ENCODE measurements at places on chromosomes 7 and 10. TPM values are rescaled to one million over a fixed set of nuclear protein-coding genes. Genes with fewer than 3 reads are reported as not detected.
A peak's percentile ranks its signal among the peaks of the same experiment; 100 is the strongest.

The NKX2-3 gene
- not detected for polyA plus RNA-seq

The ELN gene
- polyA plus RNA-seq = not detected

The MYO3A gene
- polyA plus RNA-seq = 0.79 TPM

The C7orf33 gene
- not detected for polyA plus RNA-seq

The ACTR3C gene
- polyA plus RNA-seq = 7.6 TPM

The ADCYAP1R1 gene
- not detected for polyA plus RNA-seq

The NET1 gene
- polyA plus RNA-seq = 4.1 TPM

The ARMH3 gene
- 56.9 TPM for polyA plus RNA-seq

DNA sequence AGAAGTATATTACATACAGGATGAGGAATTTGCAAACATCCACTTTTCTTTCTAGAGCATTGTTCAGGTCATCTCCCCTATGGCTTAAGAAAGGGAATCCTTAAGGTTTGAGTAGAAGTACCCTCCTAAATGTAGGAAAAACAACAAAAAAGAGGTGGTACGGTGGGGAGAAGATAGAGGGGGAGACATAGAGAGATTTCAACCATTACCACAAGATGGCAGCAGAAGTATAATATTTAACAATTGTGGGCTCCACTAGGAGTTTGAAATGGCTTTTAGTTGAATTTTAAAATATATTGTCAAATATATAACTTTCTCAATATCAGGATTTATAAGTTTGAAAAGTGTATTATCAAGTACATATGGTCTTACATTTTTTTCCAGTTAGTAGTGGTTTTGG, 72.7 kb upstream of the PRKG1 start:
- no peak overlapping the region for H3K27ac ChIP-seq
- H3K27me3 ChIP-seq = peaks cover 15% of the 10 kb centered on the region
- no peak overlapping the region for H3K4me3 ChIP-seq
- no peak for DNase-seq
- no peaks in the 10 kb centered on the region for H3K36me3 ChIP-seq

GRCh38 chr10:110221721-110222261, 14.4 kb downstream of the MXI1 start:
- DNase-seq = peak; percentile 53
- no peaks in the 10 kb centered on the region for H3K27me3 ChIP-seq
- H3K36me3 ChIP-seq = no peaks in the 10 kb centered on the region

GRCh38 chr10:97434055-97434454, 8.1 kb downstream of the PGAM1 start:
- H3K27ac ChIP-seq = no peak overlapping the region
- H3K36me3 ChIP-seq = no peaks in the 10 kb centered on the region
- H3K27me3 ChIP-seq = no peaks in the 10 kb centered on the region
- H3K4me1 ChIP-seq = peaks cover 2% of the 10 kb centered on the region

DNA sequence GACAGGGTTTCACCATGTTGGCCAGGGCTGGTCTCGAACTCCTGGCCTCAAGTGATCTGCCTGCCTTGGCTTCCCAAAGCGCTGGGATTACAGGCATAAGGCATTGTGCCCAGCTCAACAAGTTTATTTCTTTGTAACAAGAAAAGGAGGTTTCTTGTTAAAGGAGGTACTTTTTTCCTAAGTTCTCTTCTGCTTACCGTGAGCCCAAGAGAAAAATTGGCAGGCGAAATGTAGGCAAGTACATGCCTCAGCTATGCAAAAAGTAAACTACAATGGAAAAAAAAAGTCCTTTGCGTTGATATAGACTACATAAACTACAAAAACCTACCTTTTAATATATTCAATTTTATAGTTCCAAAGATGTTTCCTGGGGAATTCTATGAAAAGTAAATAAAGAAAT, 122.6 kb downstream of the DKK1 start:
- peaks cover 5% of the 10 kb centered on the region for H3K4me1 ChIP-seq
- H3K36me3 ChIP-seq = no peaks in the 10 kb centered on the region
- no peak overlapping the region for H3K27ac ChIP-seq
- H3K27me3 ChIP-seq = no peaks in the 10 kb centered on the region
- DNase-seq = no peak

GRCh38 chr7:24963218-24963617, 16.8 kb downstream of the OSBPL3 start:
- no peaks in the 10 kb centered on the region for H3K36me3 ChIP-seq
- peak; percentile 77 for DNase-seq
- H3K27ac ChIP-seq = peak overlapping the region; percentile 92
- H3K27me3 ChIP-seq = no peaks in the 10 kb centered on the region
- peaks cover 61% of the 10 kb centered on the region for H3K4me1 ChIP-seq
- H3K4me3 ChIP-seq = peak overlapping the region; percentile 17

DNA sequence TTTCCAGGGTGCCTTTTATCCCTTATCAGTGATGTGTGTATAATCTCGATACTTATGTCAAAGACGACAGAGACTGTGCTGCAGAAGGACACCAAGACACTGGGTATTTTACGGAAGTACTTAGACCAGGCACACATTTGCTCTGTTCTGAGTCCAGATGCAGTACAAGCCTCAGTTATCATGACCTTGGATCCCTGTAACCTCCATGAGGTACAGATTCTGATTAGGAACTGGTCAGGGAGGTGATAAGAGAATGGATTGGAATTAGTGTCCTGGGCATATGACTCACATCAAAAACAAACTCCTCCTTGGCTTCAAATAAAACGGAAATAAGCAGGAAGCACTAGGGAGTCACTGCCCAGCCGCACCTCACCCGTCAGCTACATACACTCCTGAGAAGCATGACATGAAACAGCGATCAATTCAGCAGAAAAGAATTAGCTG, 146.5 kb downstream of the SFMBT2 start:
- no peak for DNase-seq
- H3K27ac ChIP-seq = no peak overlapping the region
- H3K36me3 ChIP-seq = no peaks in the 10 kb centered on the region
- H3K27me3 ChIP-seq = no peaks in the 10 kb centered on the region

- peaks cover 32% of the 10 kb centered on the region for H3K36me3 ChIP-seq
- no peaks in the 10 kb centered on the region for H3K27me3 ChIP-seq
- DNase-seq = no peak
- peaks cover 15% of the 10 kb centered on the region for H3K4me1 ChIP-seq
Observed at GRCh38 chr10:45386657-45387056, 12.6 kb downstream of the ALOX5 start.

DNA sequence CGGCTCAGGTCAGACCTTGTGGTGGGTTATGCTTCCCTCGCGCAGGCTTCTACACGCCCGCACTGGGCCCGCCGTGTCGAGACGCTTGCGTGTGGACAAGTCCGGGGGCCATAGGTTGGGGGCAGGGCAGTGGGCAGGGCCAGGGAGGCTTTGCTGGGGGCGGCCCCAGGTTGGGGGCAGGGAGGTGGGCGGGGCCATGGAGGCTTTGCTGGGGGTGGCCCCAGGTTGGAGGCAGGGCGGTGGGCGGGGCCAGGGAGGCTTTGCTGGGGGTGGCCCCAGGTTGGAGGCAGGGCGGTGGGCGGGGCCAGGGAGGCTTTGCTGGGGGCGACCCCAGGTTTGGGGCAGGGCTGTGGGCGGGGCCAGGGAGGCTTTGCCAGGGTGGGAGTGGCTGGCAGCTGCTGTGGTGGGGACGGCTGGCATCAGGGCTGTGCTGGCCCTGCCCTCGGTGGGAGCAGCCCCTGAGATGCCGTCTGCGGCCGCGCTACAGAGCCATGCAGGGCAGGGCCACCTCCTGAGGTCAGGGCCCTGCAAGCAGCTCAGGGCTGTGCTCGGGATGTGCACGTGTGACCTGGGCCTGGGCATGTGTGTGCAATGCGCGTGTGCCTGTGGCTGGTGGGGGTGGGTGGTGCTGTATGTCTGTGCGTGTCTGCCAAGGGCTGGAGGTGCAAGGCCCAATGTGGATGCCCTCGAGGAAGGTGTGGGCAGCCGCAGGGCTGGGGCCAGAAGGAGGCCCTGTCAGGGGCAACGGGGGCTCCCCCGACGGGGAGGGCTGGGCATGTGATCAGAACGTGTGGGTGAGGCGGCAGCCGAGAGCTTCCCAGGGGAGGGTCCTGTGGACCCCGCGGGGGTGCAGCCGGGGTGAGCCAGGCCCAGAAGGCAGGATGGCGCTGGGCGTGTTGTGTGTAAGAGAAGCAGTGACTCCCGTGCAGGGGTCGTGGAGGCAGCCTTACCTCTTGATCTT, 72.5 kb upstream of the NKX6-2 start:
- peaks cover 37% of the 10 kb centered on the region for H3K27me3 ChIP-seq
- H3K4me1 ChIP-seq = peaks cover 7% of the 10 kb centered on the region
- H3K36me3 ChIP-seq = peaks cover 18% of the 10 kb centered on the region
- H3K4me3 ChIP-seq = no peak overlapping the region
- H3K27ac ChIP-seq = no peak overlapping the region

- no peak for DNase-seq
- no peak overlapping the region for H3K27ac ChIP-seq
- H3K4me3 ChIP-seq = no peak overlapping the region
- H3K27me3 ChIP-seq = peaks cover 13% of the 10 kb centered on the region
Observed at GRCh38 chr7:37823557-37823956, 24.8 kb upstream of the NME8 start.

GRCh38 chr7:121178869-121179497, 149.8 kb upstream of the WNT16 start:
- peak overlapping the region; percentile 95 for H3K27ac ChIP-seq
- no peak for DNase-seq
- no peaks in the 10 kb centered on the region for H3K27me3 ChIP-seq
- peaks cover 15% of the 10 kb centered on the region for H3K36me3 ChIP-seq

- H3K4me3 ChIP-seq = no peak overlapping the region
- peaks cover 70% of the 10 kb centered on the region for H3K27me3 ChIP-seq
- H3K27ac ChIP-seq = no peak overlapping the region
Observed at GRCh38 chr10:112986544-112987190, 36.6 kb downstream of the TCF7L2 start.

- no peaks in the 10 kb centered on the region for H3K36me3 ChIP-seq
- no peak overlapping the region for H3K4me3 ChIP-seq
- no peak for DNase-seq
- no peak overlapping the region for H3K27ac ChIP-seq
- H3K4me1 ChIP-seq = no peaks in the 10 kb centered on the region
- H3K27me3 ChIP-seq = no peaks in the 10 kb centered on the region
Observed at GRCh38 chr10:43372765-43373361, 1.4 kb downstream of the FXYD4 start.

DNA sequence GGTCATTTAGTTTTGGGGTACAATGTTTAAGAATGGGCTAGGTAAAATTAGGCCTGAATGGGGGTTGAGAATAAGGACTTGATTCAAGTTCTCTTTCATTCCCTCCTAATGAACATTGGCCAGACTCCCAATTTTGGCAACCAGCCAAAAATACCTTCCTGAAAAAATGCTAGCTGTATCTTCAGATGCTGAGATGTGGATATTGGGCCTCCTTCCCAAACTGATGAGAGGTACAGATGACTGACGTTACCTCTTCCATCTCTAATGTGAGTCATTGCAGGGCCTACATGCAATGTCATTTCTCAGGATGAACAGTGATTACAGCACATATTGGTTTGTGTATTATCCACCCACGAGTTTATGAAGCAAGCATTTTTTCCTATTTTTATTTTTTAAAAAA, 151.6 kb downstream of the SND1 start:
- no peak overlapping the region for H3K27ac ChIP-seq
- H3K36me3 ChIP-seq = no peaks in the 10 kb centered on the region
- H3K4me1 ChIP-seq = peaks cover 12% of the 10 kb centered on the region
- no peak for DNase-seq
- H3K4me3 ChIP-seq = no peak overlapping the region
- no peaks in the 10 kb centered on the region for H3K27me3 ChIP-seq

DNA sequence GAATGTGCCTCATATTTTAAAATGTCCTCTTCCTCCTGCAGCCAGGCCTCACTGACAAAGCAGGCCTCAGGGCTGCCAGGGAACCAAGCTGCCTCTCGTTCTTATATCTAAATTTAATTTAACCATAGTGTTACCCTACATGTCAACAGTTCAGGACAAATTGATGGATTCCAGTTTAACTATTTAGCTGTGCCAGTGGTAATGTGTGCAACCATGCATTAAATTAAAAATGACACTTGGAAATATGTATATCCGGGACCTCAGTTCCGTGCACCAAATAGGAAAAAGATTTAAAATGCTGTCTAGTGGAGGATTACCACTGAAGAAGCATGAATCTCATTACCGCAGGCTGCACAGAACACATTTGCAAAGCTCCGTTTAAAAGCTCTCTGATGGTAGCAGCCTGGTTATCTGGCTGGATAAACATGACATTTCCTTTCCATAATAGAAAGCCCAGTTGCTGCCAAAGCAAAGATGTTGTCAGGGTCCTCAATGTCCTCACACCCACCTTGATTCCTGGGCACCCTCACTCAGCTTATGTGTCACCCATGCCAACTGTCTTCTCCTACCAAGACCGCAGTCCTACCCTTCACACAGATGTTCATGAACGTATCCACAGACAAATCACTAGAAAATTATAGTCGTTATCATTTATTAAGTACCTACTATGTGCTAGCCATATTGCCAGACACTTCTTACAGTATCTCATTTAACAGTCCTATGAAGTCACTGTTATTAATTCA, 73.3 kb upstream of the FRMD4A start:
- H3K27ac ChIP-seq = no peak overlapping the region
- no peak for DNase-seq

GRCh38 chr10:8052341-8052955, 2.0 kb upstream of the GATA3 start:
- peak overlapping the region; percentile 64 for H3K27ac ChIP-seq
- H3K27me3 ChIP-seq = peaks cover 42% of the 10 kb centered on the region
- no peak for DNase-seq
- H3K36me3 ChIP-seq = peaks cover 6% of the 10 kb centered on the region

Measured in naive B cell (primary cell).